ENCODE measurements at places on chromosomes 7 and 10.
A peak's percentile ranks its signal among the peaks of the same experiment; 100 is the strongest.

DNA sequence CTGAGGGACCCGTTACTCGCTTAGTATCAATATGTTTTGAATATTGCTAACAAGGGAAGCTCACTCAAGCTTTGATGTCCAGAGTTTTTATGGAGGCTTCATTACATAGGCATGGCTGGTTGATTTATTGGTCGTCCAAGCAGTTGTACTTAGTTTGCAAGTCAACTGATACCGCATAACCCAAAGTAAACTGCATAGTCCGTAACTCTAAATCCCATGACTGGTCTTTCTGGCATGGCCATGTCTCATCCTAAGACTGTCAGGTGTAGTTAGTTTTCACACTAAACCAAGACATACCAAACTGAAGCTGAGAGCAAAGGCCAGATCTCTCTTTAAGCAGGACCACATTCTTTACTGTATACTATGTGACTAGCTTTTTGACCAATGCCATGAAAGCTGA, 397.9 kb downstream of the TFEC start:
- no peak for DNase-seq

DNA sequence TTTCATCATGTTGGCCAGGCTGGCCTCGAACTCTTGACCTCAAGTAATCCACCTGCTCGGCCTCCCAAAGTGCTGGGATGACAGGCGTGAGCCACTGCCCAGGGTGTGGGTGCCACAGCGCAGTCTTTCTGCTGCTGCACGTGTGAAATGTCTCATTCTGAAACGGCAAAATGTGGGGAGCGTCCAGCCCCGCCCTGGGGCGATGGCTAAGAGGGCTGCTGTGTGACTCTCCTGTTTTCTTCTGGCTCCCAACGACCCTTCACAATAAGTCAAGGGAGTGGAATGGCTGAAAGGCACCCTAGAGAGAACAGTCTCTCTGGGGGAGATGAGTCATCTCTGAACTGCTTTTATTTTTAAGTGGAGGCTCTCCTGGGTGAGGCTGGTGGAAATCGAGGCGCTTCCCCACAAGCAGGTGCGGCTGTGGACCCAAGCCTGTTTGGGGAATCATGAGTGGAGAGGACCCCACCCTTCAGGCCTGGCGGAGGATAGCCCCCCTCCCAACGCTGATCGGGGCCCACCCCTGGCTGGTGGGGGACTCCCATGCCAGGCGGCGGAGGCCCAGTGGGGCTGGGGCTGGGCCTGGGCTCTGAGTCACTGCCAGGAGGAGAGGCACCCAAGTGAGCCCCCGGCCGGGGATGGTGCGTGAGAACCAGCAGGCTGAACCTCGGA, 18.0 kb downstream of the ADAP1 start:
- DNase-seq = peak; percentile 27

- no peak for DNase-seq
Measured at GRCh38 chr10:101219139-101219945, 9.9 kb downstream of the LBX1 start.

- DNase-seq = no peak
Measured at GRCh38 chr7:133196856-133197612, 55.8 kb upstream of the EXOC4 start.

- DNase-seq = no peak
Measured at GRCh38 chr7:123273185-123273584, 73.4 kb upstream of the SLC13A1 start.

GRCh38 chr7:33888166-33888565, 17.2 kb upstream of the BMPER start:
- DNase-seq = no peak
